Aorta (tissue), 5 donors: ENCODE measurements at places on chromosomes 6 and 20. TPM values are rescaled to one million over a fixed set of nuclear protein-coding genes. Genes with fewer than 3 reads are reported as not detected.

- no peak overlapping the region for H3K27ac ChIP-seq
- peaks cover 2% of the 10 kb centered on the region for H3K36me3 ChIP-seq
- no peaks in the 10 kb centered on the region for H3K4me1 ChIP-seq
- no peak overlapping the region for H3K4me3 ChIP-seq
- DNase-seq: no peak
Measured at GRCh38 chr20:21376626-21377025, 20.7 kb downstream of the NKX2-4 start.

The HSPA1L gene
- 2.1 TPM for polyA plus RNA-seq

DNA sequence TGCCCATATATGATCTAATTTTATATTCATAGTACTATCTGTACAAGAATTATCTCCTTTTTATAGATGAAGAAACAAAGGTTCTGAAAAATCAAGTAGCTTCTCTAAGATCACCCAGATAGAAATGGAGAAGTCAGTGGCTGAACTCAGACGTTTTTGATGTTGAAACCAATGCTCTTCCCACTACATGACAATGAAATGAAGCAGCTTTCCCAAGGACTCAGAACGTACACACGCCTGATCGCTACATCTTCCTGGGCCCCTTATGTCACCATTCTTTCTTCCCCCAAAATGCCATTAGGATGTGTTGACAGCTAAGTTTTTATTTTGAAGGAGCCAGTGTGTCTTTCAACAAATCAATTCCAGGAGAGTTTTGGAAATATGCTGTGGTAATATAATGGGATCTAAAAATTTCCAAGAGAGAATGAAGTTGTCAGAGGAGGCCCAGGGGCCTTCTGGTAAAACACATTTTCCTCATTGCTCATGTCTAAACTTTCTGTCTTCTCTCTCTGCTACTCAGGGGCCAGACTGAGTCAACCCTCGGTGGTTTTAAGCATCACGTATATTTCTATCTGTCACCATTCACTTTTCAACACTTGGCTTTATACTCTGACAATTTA, 98.1 kb upstream of the COL21A1 start:
- H3K36me3 ChIP-seq: no peaks in the 10 kb centered on the region
- no peaks in the 10 kb centered on the region for H3K27me3 ChIP-seq
- H3K4me1 ChIP-seq: no peaks in the 10 kb centered on the region
- DNase-seq: no peak
- no peak overlapping the region for H3K27ac ChIP-seq

DNA sequence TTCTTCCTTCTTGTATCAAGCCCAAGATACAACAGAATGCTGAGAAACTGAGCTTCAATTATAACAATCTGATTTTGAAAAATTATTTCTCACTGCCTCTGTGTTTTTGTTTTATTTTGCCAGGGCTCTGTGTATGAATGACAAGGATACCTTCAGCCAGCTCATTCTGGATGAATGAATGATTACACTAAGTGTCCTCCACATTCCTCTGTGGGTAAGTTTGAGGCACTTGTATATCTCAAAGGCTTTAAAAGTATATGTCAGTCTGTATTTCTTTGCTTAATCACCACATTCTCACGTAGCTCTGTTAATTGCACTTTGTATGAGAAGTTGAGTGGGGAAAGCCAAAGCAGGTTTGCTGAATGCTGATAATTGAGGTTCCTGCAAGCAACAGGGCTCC, 95.1 kb downstream of the TIAM2 start:
- no peak overlapping the region for H3K27ac ChIP-seq
- no peaks in the 10 kb centered on the region for H3K4me1 ChIP-seq
- no peaks in the 10 kb centered on the region for H3K27me3 ChIP-seq
- H3K4me3 ChIP-seq: no peak overlapping the region
- H3K36me3 ChIP-seq: peaks cover 1% of the 10 kb centered on the region
- no peak for DNase-seq

DNA sequence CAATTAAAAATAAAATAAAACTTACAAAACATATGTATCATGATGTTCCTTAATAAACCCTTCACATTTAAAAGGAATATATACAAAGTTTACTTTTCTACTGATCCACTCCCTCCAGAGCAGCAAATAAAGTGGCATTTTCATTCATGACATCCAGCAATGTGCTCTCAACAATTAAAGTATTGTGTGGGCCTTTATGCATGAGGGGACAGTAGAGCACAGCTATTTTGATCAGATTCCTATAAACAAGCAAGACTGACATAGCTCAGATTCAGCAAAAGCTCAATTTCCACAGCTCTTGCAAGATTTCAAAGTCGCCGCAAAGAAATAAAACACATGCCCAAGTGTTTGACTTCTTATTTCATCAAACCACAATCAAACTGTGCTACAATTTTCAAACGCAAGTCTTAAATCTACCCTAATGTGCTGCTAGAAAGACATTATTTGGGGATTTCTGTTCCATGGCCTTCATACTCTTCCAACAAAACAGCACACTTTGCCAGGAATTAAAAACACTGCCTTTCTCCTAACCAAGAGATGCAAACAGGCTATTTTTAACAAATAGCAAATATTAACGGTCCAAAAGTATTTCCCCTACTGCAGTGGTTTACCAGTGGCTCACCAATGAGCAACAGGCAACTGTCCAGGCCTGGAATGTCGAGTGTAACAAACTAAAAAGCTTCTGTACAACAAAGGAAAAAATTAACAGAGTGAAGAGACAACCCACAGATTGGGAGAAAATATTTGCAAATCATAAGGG, 52.3 kb downstream of the MBOAT1 start:
- DNase-seq: no peak
- no peaks in the 10 kb centered on the region for H3K4me1 ChIP-seq
- no peak overlapping the region for H3K27ac ChIP-seq

The VSX1 gene
- not detected for polyA plus RNA-seq

DNA sequence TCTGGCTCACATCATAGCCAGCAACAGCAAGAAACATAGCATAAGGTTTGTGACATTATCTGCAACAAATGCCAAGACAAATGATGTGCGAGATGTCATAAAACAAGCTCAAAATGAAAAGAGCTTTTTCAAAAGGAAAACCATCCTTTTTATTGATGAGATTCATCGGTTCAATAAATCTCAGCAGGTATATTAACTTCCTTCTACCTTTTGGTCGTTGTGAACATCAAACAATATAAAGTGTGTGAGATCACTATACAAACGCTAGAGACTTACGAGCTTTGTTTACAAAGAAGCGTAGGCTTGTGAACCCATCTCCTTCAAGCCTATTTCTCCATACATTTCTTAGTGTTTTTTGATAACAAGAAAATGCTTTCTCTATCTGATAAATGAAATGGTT, 3.5 kb downstream of the WRNIP1 start:
- no peaks in the 10 kb centered on the region for H3K27me3 ChIP-seq
- DNase-seq: no peak
- H3K27ac ChIP-seq: no peak overlapping the region
- H3K36me3 ChIP-seq: no peaks in the 10 kb centered on the region
- no peaks in the 10 kb centered on the region for H3K4me1 ChIP-seq
- peak overlapping the region; percentile 11 for H3K4me3 ChIP-seq

DNA sequence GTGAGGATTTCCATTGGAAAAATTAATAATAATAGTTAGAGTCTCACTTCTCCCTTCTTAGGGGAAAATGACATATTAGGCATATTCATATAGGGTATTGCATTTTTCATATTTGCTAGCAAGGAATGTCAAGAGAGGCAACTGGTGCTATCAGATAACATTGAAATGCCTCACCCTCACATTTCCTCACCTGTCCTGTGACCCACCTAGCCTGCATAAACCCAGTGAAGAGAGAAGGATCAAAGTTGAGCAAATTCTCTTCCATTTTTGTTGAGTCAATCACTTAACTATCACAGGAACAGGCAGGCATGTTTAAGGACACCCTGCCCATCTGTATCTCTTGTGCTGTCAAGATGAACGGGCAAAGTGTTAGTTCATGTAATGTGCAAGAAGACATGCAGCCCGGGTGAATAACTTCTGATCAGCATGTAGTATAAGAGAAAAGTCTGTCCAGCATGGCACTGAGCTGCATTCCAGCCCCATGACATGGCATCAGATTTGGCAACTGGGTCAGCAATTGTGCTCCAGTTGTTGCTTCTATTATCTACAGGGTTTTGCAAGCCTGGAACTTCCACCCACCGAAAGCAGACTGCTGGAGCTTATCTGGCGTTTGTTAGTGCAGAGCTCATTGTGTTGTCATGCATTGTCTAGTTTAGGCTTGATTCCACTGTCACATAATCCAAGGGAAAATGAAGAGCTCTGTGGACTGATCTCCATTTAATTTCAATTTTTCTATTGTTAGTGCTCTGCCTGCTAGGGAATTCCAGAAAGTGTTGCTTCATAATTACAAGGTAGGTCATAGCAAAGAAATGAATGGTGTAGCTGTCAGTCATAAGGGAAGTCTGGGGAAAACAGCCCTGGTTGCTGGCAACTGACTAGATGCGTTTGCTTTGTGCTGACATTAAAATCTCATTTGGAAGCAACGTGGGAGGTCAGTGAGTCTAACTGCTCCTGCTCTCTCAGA, 138.4 kb upstream of the TNFAIP3 start:
- no peak overlapping the region for H3K4me3 ChIP-seq
- no peaks in the 10 kb centered on the region for H3K4me1 ChIP-seq
- no peaks in the 10 kb centered on the region for H3K27me3 ChIP-seq
- no peak overlapping the region for H3K27ac ChIP-seq

- H3K36me3 ChIP-seq: no peaks in the 10 kb centered on the region
- peak; percentile 17 for DNase-seq
- H3K27ac ChIP-seq: no peak overlapping the region
- H3K4me3 ChIP-seq: no peak overlapping the region
Measured at GRCh38 chr20:63064310-63064709, 57.5 kb upstream of the BHLHE23 start.
